Aorta (tissue), 5 donors: ENCODE measurements at places on chromosomes 1 and 21. TPM values are rescaled to one million over a fixed set of nuclear protein-coding genes. Genes with fewer than 3 reads are reported as not detected.

Gene CELSR2
- total RNA-seq: 4.2 TPM

Gene C1orf74
- total RNA-seq: 1.6 TPM

DNA sequence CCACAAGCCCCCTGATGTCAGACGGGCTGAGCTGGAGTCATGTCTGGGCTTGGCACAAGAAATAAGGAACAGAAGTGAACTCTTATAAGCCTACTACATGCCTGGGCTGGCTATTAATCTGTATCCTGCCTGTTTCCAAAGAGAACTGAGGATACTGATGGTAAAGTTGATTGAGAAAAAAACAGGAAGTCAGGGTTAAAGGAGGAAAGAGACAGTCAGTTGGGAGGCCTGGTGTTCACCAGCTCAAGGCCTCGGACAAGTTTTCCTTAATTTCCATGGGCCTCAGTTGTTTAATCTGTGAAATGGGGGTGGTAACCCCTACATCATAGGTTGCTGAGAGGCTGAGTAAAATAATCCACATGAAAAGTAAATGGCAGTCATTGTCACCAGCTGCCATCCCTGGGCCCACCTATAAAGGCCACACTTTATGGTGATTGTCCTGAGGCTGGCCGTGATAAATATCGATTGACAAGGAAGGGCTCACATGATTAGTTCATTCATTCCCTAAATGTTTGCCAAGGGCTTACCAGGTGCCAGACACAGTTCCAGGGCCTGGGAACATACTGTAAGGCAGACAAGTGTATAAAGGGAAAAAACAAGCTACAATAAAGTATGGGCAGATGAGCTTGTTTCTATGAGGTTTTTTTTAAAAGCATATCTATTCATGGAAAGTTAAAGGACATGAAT is 2.8 kb downstream of the ALDH4A1 start:
- no peak for DNase-seq

DNA sequence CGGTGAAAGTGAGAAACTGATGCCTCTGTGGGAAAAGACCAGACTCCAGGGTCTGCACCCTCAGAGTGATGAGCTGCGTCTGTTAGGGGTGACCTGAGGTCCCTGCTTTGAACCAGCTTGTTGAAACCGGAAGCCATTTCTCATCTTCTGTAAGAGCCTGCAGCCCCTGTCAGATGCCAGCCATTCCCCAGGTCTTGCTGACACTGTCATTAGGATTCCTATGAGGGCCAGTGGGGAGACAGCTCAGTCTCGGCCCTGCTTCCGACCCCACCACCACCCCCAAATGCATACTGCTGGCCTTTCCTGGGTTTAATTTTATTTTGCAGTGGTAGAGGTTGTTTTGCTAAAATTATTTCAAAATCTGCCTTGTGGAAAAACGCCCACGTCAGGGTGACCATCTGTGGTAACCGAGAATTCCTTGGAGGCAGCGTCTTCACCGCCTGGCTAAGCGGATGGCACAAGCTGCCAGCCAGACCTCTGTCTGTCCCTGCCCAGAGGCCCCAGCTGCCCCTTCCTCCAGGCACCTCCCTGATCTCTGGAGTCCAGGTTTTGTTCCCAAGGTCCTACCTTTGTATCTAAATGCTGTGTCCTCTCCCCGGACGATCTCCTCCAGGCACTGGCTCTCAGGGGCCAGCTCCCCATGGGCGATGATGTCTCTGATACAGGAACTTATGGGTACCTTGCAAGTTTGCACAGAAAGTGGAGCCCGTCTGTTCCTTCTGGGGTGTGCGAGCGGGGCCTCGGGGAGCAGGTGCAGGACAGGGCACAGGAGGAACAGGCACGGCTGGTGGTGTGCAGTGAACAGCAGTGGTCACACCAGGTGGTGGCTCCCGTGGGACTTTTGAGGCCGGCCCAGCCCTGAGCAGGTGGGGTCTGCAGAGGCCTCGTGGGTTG is 49.9 kb downstream of the PRKCZ start:
- peak; percentile 49 for DNase-seq

GRCh38 chr21:44929799-44930542 is 9.3 kb upstream of the ITGB2 start:
- DNase-seq: peak; percentile 32

DNA sequence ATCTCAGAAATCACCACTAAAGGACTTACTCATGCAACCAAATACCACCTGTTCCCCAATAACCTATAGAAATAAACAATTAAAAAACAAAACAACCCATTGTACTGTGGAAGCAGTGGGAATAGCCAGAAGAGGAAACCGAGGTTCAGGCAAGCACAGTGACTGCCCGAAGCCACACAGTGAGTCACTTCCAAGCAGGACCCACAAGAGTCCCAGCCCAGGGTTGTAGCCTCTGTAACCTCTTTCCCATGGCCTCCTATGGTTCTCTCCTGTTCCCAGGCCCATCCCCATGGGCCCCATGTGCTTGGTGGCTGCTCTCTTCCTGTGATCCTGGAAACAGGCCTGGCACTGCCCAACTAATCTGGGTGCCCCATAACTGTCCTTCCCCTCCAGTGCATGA is 29.0 kb upstream of the HTR1D start:
- no peak for DNase-seq

- DNase-seq: no peak
These were observed 429.6 kb downstream of the PLPP3 start for GRCh38 chr1:56149761-56150160.

DNA sequence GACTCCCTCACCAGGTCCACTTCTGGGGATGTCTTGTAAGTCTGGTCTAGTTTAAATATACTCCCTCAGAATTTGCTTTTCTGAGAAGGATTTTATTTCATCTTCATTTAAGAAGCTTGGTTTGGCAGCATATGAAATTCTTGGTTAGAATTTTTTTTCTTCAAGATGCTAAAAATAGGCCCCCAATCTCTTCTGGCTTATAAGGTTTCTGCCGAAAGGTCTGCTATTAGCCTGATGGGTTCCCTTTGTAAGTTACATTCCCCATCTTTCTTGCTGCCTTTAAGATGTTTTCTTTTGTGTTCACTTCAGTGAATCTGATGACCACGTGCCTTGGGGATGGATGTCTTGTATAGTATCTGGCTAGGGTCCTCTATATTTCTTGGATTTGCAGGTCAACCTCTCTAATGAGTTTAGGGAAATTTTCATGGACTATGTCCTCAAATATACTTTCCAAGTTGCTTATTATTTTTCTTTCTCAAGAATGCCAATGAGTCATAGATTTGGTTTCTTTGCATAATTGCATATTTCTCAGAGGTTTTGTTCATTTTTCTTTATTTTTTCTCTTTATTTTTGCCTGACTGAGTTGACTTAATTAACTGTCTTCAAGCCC is 19.4 kb downstream of the TCP10L start:
- DNase-seq: no peak
